ACHN (cell line): ENCODE measurements at places on chromosomes 7 and 10.

- DNase-seq = no peak
Measured at GRCh38 chr7:108406222-108406890, 49.9 kb downstream of the NRCAM start.

DNA sequence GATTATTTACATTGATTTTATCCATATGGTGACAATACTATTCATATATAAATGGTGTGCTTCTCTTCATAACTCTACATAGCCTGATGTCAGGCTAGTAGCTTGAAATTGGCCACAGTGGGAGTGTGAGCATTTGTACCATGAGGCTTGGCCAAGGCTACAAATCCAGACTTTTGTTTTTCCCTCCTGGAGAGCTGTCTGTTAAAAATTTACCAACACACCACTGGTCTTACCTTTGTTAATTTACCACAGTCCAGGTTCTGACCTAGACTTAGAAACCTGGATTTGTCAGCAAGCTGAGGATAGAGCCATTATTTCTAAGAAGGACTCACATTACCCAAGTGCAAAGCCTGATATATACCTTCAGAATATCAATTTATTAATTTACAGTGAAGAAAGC, 45.5 kb upstream of the ATRNL1 start:
- DNase-seq = no peak

DNA sequence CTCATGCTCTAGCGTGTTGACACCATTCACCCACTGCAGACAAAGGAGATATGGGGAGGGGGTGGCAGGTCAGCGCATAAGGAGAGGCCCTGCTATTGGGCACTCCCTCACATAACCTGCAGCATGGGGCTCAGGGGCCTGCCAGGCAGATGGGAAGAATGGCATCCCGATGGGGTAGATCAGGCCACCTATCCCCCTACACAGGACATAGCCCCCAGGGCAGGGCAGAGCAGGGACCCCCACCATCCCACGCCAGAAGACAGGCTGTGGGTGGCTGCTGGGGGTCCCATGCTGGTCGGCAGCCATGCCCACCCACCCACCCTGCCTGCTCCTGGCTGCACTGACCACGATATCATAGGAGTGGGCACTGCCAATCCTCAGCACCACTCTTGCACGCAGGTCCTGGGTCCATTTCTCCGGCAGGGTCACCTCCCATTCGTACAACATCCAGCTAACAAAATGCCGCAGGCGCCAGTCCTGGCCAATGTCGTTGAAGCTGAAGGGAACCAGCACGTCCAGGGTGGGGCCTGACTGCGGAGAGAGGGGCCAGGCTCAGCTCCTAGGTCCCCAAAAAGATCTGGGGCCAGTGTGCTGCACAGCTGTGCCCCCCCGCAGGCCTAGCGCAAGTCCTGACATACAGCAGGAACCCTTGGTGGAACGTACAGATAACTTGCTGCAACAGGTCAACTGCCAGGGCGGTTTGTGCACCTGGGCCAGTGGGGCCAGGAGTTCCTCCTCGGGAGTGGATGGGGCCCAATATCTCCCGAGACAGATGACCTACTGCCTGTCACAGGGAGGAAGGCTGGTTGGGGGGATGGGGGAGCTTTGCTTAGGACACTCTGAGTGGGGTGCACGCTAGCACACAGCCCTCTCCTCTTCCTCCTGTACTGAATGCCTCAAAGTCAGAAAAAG, 45.9 kb upstream of the ZNF479 start:
- DNase-seq = no peak

GRCh38 chr10:10295537-10295936, 722.1 kb upstream of the CELF2 start:
- DNase-seq = no peak

- DNase-seq = no peak
Measured at GRCh38 chr7:33700001-33700899, 205.1 kb upstream of the BMPER start.

DNA sequence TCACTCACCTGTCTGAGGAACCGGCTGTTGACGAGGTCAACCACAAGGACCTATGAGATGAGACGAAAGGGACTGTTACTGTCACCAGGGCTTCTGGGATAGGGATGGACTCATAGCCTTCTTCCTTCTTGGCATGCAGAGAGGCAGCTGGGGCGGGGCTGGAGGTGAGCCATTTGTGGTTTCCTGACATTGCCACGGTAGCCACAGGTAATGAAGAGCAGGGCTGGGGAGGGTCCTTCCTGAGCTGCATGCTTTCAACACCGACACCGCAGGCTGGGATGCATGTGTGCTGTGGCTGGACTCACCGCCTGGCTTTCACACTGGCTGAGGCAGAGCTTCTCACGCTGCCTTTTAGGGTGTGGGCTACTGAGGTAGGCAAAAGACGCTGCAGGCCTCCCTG, 46.4 kb upstream of the MKRN1 start:
- DNase-seq = no peak

GRCh38 chr10:91162495-91163268, 57.8 kb upstream of the PCGF5 start:
- peak; percentile 83 for DNase-seq

GRCh38 chr10:119284679-119285096, 77.3 kb downstream of the GRK5 start:
- no peak for DNase-seq

- DNase-seq = no peak
Measured at GRCh38 chr10:128213156-128213555, 86.9 kb upstream of the MKI67 start.

GRCh38 chr7:16509829-16510228, 16.8 kb upstream of the LRRC72 start:
- DNase-seq = no peak

DNA sequence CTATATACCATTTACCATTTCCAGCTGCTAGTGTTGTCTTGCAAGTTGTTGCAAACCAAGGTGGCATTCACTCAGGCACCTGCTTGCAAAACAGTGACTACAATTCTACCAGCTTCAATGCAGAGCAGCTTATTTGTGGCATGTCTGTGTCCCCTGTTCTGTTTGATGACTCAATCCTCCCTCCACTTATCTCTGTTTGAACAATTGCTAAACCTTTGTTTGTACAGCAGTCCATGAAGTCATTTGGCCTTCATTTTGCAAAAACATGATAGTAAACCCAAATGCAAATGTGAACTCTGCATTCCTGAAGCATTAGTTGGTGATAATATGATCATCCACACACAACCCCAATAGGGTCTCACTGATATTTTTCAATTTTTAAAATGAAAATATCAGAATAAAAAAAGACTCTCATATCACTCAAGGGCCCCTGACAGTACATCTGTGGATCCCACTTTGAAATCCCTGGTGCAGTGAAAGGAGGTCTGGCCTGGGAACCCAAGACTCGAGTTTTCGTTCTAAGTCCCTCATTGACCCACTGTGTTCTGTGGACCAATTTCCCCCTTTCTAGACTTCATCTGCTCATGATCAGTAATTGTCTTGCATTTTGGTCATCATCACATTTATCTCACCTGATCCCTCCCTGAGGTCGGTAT, 425.4 kb downstream of the RPS24 start:
- DNase-seq = peak; percentile 30

GRCh38 chr7:102096706-102097427, 189.8 kb upstream of the SH2B2 start:
- DNase-seq = no peak

- DNase-seq = no peak
Measured at GRCh38 chr7:156554488-156554887, 86.1 kb upstream of the RNF32 start.

DNA sequence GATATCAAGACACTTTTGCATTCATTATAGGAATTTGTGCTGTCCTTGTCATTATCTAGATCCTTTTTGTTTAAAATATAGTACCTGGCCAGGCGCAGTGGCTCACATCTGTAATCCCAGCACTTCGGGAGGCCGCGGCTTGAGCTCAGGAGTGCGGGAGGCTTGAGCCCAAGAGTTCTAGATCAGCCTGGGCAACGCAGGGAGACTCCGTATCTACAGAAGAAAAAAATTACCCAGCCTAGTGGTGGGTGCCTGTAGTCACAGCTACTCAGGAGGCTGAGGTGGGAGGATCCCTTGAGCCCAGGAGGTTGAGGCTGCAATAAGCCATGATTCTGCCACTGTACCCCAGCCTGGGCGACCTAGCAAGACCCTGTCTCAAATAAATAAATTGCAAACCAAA, 621 bp upstream of the MORN4 start:
- peak; percentile 56 for DNase-seq

DNA sequence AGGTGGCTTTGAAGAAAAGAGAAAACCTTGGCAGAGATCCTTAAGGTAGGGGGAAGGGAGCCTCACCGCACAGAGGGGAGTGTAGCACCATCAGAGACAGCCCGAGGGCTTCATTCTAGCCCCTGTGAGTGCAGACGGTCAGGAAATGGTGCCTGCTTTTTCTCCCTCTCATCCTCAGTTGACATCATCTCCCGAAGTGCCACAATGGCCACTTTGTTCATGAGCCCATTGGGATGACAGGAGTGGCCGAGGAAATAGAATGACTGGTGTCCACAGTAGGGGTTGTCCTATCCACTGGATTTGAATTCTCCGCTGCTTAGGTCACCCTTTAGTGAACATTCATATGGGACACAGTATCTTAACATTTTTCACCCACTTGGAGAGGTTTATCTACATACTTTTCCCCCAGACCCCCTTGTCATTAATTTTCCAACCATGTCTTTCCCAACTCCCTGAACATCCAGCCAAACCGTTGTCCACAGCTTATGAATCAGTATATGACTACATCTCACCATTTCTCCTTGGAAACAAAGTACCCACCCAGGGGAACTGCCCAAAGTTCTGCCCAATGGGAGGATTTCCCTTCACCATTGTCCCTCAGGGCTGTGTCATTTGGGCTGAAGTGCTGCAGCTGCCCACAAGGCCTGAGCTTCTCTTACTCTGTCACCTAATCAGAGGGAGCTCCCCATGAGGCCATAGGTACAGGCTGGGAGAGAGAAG, 108.8 kb downstream of the ADCY1 start:
- no peak for DNase-seq

DNA sequence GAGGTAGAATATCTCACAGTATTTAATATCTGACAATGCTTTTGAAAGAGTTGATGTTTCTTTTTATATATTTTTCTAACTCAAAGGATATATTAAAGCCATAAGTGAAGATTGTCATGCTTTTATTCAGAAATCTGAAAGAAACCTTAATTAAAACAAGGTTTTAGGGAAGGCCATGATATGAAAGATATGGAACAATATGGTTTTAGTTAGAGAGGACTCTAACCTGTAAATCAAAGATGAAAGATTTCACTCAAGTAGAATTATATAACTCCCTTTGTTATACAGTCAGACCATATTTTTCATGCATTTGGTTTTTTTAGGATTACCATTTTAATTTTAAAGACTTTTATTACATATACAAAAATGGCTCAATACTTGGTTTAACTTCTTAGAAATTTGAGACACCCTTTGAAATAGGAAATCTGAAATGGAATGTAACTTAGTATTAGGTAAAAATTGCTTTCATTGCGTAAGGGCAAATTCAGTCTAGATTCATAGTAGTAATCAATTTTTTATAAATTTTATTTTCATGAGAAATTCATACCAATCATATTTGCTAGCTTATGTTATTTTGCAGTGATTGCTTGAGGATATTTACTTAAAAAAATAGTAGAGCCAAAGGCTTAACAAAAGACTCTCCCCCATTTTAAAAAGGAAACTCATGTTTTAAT, 119.8 kb downstream of the TWIST1 start:
- DNase-seq = no peak

DNA sequence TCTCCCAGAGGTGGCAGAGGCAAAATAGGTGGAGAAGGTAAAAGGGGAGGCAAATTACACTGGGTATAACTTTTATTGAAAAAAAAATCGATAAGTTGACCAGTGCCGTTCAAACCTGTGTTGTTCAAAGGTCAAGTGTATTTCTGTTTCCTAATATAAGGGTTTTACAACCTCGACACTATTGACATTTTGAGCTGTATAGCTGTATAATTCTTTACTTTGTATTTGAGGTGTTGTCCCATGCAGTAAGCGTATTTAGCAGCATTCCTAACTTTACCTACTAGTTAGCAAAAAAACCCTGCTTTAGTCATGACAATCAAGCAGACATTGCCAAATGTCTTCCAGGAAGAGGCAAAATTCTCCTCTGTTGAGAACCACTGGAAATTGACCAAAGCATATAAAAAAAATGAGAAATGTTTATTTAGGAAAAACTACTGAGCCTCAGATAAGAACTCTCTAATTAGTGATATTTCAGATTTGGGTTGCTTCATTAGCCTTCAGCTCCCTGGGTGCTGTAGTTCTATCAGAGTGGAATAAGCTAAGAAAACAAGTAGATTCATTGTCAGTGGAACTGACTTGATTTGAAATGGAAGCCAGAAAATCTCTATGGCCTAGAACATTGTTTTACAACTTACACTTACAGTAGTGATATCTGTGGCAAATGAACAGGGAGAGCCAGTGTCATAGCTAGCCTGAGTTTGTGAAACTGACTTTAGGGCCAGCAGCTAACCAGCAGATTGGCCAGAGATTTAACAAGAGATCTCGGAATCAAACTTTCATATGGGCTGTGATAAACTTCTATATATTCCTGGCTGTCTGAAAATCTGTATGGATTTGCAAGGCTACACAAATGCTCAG, 331.6 kb downstream of the DGKB start:
- no peak for DNase-seq

- DNase-seq = no peak
Measured at GRCh38 chr7:130153211-130153908, 51.8 kb downstream of the TMEM209 start.

DNA sequence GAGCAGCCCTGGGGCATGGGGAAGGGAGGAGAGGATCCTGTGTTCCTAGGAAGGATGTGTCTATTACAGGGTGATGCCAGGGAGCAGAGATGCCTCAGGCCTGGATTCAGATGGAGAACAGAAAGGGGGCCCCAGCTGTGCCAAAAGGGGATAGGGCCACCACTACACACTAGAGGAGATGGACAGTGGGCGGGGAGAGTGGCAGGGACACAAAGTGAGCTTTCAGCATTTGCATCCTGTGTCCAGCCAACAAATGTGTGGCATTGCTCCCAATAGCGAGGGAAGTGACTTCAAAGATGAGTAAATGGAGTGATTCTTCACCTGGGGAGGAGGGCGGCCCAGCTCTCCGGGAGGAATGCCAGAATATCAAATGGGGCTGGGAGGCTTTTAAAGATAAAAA, 64.9 kb upstream of the WAPL start:
- no peak for DNase-seq

DNA sequence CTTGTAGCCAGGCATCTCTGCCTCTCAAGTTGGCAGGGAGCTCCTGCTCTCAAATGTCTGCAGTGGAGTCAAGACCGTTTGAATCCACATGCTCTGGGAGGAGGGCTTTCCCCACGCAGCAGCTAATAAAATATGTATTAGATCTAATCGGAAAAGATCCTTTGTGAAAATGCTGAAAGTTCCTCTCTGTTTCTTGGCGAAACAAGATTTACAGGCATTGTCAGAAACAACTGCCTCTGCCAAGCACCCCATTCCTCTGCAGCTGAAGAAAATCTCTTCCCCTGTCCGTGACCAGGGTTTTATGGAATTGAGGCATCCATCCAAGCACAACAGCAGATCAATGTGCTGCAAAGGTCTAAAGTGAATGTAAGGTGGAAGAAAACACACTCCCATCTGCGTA, 165.8 kb downstream of the TCERG1L start:
- DNase-seq = no peak
